ENCODE measurements at places on chromosomes 1 and 21.

- DNase-seq: no peak
Observed at GRCh38 chr1:15727866-15728534, 8.1 kb upstream of the SLC25A34 start.

DNA sequence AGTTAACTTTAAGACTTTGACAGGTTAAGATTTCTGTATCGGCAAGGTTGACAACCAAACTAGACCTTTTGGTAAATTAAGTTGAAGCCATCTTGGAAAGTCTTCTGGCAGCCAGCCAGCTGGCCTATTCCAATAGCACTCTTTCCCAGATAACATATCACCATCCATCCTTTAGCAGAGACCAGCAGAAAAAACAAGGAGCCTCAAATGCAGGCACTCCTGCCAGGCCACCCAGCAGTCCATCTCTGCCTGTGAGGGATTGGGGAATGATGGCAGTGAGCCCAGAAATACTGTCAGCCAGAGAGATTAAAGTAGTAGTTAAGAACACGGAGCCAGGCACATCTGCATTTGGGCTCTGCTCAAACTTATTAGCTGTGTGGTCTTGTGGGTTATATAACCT lies 19.4 kb downstream of the ZBTB40 start:
- no peak for DNase-seq

- DNase-seq: no peak
Observed at GRCh38 chr1:59553371-59553770, 256.5 kb downstream of the FGGY start.

GRCh38 chr1:200891774-200892157 lies 2.9 kb upstream of the INAVA start:
- no peak for DNase-seq

- no peak for DNase-seq
Observed at GRCh38 chr1:47703981-47704596, 266.2 kb downstream of the FOXD2 start.

- DNase-seq: no peak
Observed at GRCh38 chr1:119554183-119554582, 47.2 kb downstream of the HSD3B1 start.

GRCh38 chr1:53835491-53835890 lies 2.6 kb downstream of the NDC1 start:
- no peak for DNase-seq

DNA sequence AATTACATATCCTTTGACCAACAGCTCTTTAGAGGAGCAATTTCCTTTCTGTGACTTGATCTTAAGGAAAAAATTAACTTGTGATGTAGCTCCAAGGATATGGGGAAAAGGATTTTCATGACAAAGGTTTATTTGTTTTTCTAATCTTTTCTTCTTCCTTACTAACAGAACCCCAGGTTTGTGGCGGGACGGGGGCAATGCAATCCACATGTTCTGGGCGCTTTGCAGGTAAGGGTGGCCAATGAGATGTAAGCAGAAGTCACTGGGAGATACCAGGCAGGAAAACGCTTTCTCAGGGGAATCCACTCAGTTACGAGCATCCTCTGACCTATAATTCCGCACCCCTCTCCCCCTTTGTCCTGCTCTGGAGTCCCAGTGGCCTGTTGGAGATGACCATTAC lies 122.0 kb downstream of the MRPS6 start:
- DNase-seq: no peak

DNA sequence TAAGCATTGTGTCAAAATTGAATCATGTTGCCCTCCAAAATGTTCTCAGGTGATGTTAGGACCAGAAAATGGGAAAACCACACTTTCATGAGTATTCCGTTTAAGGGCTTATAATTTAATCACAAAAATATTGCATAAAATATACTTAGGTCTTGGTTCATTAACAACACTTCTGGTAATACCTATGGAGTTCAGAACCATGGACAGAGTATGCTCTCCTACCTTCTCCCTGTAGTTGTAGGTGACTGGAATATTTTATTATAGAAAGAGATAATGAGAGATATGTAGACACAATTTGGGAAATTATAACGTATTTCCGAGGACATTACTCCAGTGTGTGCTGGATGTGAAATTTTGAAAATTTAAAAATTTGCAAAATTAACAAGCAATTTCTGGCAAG lies 232.5 kb downstream of the NCAM2 start:
- DNase-seq: no peak

DNA sequence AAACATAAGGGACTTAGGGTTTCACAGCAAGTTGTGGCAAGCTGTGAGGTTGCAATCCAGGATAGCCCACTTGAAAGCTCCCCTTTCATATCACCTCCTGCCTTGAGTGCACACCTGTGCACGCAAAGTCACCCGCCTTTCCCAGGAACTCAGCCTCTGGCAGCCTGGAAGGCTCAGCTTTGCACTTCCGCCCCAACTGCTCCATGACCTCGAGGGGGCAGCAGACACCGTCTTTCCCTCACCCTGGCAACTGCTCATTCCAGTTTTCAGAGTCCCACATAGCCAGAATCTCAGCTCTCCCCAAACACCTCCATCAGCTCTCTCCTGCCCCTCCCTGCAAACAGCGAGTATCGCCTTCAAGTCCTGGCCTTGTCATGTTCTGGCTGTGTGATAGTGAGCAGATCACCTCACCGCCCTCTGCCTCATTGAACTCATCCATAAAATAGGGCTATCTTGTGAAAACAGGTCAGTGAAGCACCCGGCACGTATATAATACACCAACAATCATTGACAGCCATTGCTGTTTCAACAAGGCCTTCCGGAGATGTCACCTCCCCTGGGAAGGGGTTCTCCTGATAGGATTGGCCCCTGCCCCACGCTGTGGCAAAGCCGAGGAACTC lies 32.2 kb upstream of the EPB41 start:
- DNase-seq: peak; percentile 64

DNA sequence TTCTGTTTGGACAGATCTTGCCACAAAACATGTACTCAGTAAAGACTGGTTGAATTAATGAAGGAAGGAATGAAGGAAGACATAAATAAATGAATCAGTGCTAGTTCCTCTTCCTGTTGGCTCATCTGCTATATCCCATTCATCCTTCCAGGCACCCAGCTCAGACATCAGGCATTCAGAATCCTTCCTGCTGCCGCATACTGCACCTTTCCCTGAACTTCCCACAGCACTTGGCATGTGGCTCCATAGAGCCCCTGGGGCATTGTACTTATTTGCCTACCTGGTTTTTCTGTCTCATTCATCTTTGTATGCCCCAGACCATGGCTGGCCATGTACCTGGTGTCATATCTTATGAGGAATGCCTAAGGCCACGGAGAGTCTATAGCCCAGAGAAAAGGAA lies 34.4 kb upstream of the ZNF648 start:
- DNase-seq: no peak

DNA sequence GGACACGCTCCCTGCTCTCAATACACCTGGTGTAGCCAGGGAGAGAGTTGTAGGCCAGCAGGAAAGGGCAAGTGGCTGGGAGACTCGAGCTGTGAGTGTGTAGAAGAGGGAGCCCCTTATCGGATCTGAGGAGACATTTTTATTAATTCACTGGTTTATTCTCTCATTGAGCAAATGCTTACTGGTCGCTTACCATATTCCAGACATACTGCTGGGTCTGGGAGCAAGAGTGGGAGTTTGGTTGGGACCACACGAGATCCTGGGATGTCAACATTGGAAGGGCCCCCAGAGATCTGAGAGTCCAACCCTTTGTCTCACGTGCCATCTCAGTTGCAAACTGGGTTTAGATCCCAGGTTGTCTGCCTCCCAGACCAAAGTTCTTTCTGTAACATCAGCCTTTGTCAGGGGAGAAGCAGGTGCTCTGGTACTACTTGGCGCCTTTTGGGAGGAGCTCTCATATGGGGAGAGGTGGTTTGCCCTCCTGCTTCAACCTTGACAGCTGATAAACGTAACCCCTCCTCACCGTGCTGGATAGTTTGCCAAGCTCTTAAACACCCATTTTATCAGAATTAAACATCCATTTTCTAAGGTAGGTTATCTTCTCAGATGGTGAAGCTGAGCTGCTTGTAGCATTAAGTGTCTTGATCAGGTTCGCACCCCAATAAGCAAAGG lies 742 bp downstream of the TMEM222 start:
- no peak for DNase-seq

GRCh38 chr21:24881506-24881905 lies 725.8 kb downstream of the MRPL39 start:
- no peak for DNase-seq

DNA sequence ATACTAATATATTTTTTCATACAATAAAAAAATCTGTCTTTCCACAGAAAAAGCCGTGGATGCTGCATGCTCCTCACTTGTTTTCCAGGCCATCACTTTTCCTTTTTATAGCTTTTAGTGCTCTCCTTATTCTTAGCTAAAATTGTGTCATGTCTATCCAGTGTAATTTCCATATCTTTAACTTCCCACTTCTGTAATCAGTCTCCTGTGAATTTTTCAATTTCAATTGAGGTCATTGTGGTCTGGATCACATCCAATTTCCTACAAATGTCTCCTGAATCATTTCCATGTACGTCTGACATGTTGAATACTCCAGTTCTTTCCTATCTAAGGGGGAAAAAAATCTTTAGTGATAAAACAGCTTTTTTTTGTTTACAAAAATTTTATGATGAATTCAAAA lies 838.2 kb upstream of the B3GALT2 start:
- DNase-seq: no peak

DNA sequence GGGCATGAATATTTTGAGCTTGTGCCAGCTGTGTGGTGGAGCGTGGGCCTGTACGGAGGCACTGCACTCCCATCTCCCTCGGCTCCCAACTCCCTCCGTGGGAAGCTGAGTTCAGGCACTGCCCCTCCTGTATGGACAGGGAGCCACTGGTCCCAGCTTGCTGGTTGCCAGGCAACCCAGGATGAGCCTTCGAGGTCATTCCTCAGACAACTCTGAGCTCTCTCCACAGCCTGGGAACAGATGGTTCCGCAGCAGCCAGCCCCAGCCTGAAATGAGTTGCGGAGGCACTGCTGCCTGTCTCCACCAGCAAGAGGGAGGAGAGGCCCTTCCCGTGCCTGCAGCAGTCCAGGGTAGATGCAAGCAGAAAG lies 58.4 kb upstream of the TENT5B start:
- DNase-seq: no peak

GRCh38 chr21:34992736-34993398 lies 56.2 kb downstream of the RUNX1 start:
- DNase-seq: no peak

DNA sequence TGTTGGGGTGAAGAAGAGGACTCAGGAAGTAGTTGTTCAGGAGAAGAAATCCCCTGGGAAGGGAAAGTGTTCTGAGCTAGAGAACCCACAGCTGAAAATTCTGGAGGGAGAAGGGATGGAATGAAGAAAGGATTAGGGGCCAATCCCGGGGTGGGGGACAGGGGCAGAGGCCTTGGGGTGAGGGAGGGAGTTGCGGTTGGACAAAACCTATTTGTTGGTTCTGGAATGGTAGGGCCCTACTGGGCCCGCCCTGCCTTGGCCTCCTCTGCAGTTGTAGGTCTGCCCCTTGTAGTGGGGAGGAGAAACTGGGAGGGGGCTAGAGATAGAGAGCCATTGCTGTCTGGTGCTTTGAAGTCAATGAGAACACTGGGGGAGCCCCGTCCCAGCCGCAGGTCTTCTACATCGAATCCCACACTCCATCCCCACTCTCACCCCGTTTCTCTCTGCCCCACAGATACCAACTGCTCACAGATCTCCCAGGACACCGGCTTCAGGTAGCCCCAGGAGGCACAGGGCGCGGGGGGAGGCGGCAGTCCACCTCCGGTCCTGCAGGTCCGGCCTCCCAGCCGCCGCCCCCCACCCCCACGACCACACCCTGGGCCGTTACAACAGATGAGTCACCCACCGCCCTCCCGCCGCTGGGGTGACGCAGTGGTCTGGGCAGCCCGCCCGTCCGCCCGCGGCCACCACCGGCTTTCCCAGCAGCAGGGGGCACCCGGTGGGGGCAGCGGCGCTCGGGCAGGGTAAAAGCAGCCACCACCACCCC lies 1.1 kb downstream of the TAGLN2 start:
- peak; percentile 40 for DNase-seq

- DNase-seq: no peak
Observed at GRCh38 chr1:168335500-168335899, 54.8 kb downstream of the TBX19 start.

DNA sequence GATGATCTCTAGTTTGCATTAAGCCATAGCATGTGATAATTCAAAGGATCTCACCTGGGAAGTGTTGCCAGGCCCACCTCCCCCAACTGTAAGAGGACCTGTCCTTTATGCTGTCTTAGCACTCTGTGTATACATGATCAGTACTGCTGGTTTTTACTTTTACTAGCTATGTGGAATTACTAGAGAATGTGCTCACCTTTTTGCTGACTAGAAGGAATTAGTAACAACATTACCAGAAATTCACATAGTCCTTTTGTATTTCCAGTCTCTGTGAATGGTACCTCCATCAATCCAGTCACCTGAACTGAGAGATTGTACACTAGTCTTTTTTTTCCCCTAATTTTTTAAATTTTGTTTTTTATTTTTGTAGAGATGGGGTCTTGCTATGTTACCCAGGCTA lies 46.6 kb downstream of the EEIG2 start:
- DNase-seq: no peak

GRCh38 chr1:75134647-75135572 lies 722 bp downstream of the LHX8 start:
- no peak for DNase-seq
